Gastroesophageal sphincter (tissue), 4 donors: ENCODE measurements at places on chromosomes 2 and 18. TPM values are rescaled to one million over a fixed set of nuclear protein-coding genes. Genes with fewer than 3 reads are reported as not detected.

Gene MCFD2
- total RNA-seq = 89.5 TPM

Gene SCN3A
- 1.8 TPM for total RNA-seq

Gene SRSF7
- total RNA-seq = 102 TPM

Gene ZC3H8
- 6.2 TPM for total RNA-seq

Gene TSPYL6
- total RNA-seq = not detected

Gene SMPD4
- total RNA-seq = 27.7 TPM

Gene KLHL14
- total RNA-seq = 0.27 TPM

Gene FHOD3
- 35.3 TPM for total RNA-seq

Gene ZNF892
- total RNA-seq = 5.6 TPM

Gene TYW5
- total RNA-seq = 6.9 TPM

Gene LIMS3
- total RNA-seq = 2.6 TPM
